Renal pelvis (tissue), 12 donors: ENCODE measurements at places on chromosomes 1 and 21.

- DNase-seq, result no peak
Measured at GRCh38 chr1:240254778-240255291, 163.2 kb downstream of the FMN2 start.

DNA sequence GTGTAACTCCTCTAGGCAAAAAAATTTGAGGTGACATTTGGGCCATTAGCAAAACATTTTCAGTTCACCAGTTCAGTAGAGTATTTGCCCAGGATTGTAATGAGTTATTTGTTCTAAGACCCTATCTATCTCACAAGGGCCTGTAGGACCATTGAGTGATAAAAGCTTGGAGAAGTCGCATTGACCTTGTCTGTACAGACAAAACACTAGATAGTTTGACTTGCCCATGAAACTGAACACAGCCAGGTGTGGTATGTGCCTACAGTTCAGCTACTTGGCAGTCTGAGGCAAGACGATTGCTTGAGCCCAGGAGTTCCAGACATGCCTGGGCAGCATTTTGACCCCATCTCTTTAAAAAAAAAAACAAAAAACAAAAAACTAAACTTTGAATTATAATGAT, 3.1 kb downstream of the ATP5IF1 start:
- no peak for DNase-seq

DNA sequence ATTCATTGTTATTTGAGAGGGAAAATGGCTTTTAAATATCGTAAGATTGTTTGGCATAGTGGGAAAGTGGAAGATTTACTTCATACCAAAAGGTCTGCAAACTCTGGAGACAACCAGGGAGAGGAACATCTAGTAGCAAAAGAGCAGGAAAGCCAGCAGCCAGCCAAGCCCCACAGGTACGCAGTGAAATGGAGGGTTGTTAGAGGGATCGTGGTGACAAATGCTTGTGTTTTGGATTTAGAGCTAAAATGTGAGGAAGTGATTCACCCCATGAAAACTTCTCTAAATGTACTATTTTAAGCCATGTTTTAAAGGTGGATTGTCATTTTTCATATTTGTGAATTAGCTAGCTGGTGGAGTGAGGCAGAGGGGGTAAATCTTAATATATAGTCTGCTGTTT, 69.3 kb downstream of the RPS6KC1 start:
- no peak for DNase-seq

DNA sequence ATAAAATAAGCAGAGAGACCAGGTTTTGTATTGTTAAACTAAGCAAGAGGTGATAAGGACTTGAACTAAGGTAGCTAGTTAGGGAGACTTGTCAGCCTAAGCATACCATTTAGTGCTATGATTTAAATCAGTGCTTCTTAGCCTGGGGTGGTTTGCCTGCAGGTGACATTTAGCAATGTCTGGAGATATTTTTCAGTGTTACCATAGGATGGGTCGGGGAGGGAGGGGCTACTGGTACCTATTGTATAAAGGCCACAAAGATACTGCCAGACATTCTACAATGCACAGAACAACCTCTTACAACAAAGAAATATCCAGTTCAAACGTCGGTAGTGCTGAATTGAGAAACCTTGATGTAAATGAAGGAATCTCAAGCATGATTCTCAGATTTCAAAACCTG, 3.3 kb downstream of the ATP5PB start:
- DNase-seq, result no peak

DNA sequence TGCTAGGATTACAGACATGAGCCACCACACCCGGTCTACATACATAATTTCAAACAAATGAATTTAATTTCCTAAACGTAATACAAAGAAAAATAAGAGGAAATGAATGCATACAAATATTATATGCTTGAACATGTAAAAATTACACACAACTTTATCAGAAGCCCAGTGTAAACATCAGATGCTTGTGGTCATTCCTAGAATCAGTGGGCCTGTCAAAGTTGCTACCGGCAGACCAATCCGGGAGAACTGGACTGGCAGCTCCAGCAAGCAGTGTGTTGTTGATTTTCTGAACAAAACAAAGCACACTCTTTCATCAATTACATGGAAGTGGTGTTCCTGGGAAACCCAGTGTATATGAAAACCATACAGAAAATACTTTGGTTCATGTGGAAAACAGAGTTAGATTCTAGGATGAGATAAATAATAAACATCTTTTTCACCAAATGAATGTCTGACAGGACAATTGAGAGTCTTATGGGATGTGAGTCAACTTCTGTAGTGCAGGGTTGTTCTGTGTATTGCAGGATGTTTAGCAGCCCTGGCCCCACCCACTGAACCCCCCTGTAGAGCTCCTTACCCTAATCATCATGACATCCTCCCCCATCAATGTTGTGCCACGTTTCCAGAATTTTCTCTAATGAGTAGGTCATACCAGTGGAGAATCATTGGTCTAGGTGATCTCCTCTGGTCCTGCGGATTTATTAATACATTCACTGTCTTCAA, 33.8 kb downstream of the MFSD2A start:
- no peak for DNase-seq

- DNase-seq, result no peak
Measured at GRCh38 chr1:240046000-240046399, 45.7 kb upstream of the FMN2 start.

- no peak for DNase-seq
Measured at GRCh38 chr1:114435088-114435715, 75.8 kb downstream of the TRIM33 start.

- DNase-seq, result peak; percentile 46
Measured at GRCh38 chr1:154155251-154155650, 378 bp upstream of the NUP210L start.

DNA sequence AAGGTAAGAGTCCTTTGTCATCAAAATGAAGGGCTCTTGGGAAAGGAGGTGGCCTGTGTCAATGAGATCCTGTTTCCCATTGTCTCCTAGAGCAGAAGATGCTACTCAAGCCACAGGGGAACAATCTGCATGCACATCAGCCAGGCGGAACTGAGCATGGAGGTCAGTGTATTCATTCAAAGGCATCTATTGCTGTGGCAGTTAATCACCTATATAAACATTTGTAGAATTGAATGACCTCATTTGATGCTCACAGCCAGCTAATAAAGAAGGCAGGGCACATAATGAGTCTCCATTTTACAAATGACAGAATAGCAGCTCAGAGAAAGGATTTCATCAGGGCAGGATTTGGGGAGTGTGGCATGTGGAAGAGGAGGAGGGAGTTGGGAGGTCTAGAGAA, 5.7 kb upstream of the FYB2 start:
- no peak for DNase-seq
